Stimulated activated CD8-positive, alpha-beta memory T cell treated with anti-CD3 and anti-CD28 coated beads, Interleukin-15, amount 100 ng/mL, for 48 hours (primary cell): ENCODE measurements at places on chromosomes 4 and X.

GRCh38 chr4:77815636-77816035 is 3.5 kb downstream of the CNOT6L start:
- DNase-seq, result no peak

DNA sequence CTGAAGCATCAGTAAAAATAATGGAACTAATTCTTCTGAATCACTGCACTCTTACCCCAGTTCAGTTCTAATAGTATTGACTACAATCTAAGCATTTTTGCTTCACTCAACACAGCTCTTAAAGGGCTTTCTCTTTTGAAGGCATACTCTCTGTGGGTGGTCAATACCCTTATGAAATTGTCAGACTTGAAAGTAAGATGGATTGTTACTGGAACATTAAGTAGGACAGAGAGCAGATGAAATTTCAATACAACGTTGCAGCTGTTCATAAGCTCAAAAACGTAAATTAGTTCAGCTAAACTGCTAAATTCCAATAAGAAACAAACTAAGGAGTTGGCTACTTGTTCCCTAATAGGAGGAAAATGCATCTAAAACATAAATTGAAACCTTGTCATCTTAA is 352.3 kb upstream of the TENM3 start:
- no peak for DNase-seq

- no peak for DNase-seq
Observed at GRCh38 chr4:7904952-7905915, 34.4 kb downstream of the AFAP1 start.

DNA sequence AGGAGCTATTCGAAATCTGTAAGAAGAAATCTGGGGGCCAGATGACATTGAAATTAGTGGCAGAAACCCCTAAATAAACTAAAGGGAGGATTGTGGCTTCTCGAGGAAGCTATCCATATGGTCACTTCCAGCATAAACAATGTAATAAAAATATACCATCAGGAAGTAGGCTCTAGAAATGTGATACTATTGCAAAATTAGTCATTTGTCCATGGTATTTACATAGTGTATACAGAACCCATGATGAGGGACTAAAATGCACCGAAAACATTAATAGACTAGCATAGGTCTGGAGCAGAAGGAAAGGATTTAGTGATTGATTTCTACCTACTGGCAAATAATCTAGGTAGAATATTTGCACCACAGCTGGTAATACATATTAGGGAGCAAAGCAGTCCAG is 1344.0 kb downstream of the FSTL5 start:
- DNase-seq, result no peak

GRCh38 chr4:6282314-6282771 is 12.7 kb downstream of the WFS1 start:
- no peak for DNase-seq

DNA sequence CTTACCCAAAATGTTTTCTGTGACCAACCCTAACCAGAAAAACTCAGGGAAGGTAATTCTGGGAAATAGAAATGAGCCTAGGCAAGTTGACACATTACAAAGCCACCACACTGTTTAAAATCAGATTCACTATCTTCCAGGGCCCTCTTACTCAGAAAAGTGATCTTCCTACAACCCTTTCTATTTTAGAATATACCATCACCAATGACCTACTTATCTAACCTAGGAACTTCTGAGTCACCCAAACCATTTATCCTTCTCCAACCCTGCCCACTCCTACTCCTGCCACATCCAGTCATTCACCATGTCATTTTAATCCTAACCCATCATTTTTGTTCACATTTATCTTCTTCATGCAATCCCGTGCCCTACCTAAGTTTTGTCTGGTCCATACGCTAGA is 89.9 kb downstream of the FTHL17 start:
- DNase-seq, result no peak

DNA sequence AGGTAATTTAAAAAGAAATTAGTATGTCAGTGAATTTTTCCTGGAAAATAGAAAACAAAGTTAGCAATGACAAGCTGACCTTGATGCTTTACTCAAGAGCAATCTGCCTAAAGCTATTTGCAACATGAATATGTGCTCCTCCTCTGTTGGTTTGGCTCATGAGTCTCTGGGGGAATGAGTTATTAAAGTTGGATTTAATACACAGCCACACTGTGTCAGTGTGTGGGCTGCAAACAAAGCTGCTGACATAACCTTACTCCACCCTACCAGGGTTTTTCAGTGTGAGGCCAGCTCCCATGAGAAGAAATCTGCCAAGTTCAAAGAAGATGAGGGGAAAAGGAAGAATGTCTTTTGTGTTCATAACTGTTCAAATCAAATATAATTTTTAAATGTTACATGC is 280.5 kb downstream of the TLL1 start:
- DNase-seq, result no peak

DNA sequence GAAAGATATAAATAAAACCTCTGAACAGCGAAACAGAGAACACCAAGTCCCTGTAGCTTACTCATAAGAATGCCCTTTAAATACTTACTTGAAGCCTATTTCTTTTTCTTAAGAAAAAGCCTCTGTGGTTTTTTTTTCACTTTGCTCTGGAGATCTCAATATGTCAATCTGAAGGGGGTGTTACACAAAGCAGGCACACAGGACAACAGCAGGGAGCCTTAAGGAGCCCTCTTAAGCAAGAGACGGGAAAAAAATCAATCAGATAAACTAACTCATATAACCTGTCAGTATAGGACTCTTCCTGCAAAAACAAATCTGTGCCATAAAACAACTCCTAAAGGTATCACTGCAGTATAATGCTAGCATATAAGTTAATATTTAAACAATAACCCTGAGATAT is 611.1 kb upstream of the ATOH1 start:
- DNase-seq, result no peak

DNA sequence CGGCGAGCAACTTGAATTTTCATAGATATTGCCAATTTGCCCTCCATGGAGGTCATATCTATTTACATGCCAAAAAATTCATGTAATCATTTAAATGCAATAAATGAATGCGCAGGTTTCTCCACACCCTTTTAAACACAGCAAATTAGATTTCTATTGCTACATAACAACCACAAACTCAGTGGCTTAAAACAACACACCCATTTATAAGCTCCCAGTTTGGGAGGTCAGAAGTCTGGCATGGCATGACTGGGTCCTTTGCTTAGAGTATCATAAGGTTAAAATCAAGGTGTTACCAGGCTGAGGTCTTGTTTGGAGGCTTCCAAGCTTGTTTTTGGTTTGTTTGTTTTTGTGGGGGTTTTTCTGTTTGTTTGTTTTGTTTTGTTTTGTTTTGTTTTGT is 49.9 kb upstream of the NYX start:
- DNase-seq, result no peak

DNA sequence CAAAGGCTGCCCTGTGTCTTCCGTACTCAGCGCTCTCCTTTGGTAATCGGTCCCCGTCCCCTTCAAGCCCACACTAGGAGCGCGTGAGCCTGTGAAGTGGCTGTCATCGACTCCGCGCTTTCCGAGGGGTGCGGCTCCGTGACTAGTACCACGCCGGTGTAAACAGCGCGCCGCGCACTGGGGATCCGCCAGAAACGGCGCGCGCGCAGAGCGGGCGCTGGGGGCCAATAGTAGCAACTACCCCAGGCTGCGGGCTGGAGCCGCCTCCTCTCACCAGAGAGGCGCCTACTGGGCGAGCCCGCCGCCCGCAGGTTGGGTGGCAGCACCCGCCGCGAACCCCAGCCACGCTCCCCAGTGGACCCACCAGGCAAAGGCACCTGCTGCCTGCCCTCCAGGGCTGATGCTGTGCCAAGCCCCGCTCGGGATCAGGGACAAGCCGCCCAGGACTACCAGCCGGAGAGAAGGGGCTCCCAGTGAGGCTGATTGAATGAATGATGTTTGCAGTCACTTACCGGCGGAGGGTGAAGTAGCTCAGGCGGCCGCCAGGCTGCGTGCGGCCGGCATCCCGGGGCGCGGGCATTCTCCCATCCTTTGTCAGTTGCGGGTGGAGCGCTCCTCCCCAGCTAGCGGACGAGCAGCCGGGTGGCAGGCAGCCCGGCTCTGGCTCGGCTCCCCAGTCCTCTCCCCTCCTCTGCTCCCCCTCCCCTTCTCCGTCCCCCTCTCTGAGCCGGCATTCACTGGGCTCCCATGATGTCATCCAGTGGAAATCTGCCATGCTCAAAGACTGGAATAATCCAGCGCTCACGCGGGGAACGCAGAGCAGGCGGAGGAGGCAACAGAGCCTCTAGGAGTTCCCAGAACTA is 370.3 kb upstream of the SMIM31 start:
- DNase-seq, result no peak

DNA sequence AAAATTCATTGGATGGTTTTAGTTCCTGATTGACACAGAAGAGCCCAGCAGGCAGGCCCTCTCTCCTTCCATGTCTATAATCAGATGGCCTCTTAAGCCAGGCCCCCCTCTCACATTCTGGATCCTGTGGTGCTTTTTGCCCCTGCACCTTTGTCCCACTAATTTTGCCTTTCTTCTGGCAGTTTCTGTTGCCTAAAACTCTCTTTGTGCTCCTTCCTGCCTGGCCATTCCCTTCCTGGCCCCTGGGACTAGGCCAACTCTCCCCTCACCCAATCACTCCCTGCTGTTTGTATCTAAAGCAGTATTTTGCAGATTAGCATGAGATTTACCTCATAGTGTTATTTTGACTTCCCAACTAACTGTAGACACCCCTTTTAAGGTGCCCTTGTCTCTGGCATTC is 42.7 kb upstream of the DDX3X start:
- no peak for DNase-seq

DNA sequence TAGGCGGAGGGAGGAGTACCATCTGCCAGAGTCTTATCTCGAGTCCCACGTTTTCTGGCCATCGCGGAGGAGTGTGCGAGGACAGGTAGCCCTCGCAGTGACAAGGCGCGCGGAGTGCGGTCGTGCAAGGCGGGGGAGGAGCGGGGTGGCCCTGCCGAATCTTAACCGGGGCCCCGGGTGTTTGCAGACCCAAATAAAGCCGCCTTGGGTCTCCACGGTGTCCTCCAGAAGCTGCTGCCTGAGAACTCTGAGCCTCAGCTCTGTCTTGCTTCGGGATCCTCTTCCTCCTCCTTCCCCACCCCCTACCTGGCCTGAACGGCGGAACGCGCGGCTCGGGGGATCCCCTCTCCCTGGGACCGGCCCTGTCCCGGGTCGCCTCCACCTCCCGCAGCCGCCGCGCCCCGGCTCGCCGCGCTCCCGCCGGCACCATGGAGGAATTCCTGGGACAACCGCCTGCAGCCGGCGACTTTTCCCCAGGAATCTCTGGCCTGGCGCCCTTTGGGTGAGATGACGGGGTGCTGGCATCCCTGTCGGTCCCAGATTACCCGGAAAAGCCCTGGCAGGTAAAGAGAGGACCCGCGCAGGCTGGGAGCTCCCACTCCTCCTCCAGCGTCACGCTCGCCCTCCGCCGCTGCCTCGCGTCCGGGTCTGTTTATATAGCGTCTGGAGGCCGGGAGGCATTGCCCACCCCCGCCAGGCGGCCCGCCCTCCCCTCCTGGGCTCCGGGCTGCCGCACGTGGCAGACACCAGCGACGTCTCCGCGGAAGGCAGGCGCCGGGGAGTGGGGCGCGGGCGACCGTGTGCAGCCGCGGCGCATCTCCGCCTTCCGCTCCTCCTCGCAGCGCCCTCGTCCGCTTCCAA is at the start of gene GALNTL6:
TSS of gene GALNTL6 (plus strand) at position 740 of the 861 bp plus-strand sequence.
- DNase-seq, result no peak

- DNase-seq, result no peak
Observed at GRCh38 chr4:173500841-173501591, 29.0 kb downstream of the HAND2 start.

DNA sequence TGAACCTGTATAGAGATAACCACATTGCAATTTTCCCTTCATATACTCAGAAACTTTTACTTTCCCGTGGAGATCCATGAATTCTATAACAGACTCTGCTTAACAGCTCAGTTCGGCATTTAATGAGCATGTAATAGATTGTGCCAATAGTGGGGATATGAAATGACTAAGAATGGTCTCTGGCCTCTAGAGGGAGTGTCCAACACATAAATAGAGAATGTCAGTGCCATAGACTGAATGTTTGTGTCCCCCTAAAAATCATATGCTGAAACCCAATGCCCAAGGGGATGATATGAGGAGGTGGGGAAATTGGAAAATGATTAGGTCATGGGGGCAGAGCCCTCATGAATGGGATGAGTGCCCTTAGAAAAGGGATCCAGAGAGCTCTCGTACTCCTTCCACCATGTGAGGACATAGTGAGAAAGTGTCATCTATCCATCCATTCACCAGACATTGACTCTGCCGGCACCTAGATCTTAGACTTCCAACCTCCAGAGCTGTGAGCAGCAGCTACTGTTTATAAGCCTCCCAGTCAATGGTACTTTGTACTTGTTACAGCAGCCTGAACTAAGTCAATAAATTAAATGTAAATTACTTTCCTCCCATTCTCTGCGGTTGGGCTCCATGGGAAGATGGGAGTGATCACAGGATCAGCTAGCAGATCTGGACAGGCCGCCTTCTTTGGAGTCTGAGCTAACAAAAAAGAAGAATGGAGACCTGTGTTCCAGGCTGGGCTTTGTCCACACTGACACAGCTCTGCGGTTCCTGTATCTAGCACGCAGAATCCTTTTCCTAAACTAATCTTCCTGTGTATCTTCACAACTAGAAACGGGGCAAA is 28.1 kb upstream of the HPSE start:
- DNase-seq, result no peak

DNA sequence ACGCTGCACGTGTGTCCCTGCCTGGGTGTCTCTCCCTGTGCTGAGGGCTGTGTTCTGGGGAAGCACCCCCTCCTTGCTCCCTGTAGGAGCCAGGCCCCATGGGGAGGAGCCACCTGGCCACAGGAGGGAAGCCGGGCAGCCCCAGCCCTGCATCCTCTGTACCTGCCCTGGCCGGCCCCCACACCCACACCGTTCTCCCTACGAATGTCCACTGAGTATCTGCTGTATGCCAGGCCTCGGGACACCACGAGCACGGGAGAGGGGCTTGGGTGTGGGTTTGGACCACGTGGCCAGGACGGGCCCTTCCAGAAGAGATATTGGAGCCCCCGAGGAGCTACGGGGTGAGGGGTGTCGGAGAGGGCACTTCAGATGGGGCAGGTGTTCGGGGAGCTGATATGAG is 6.3 kb downstream of the FGFRL1 start:
- no peak for DNase-seq

- no peak for DNase-seq
Observed at GRCh38 chr4:76078033-76078613, 3.6 kb downstream of the ART3 start.

- DNase-seq, result no peak
Observed at GRCh38 chr4:103032574-103032973, 13.1 kb upstream of the SLC9B1 start.

DNA sequence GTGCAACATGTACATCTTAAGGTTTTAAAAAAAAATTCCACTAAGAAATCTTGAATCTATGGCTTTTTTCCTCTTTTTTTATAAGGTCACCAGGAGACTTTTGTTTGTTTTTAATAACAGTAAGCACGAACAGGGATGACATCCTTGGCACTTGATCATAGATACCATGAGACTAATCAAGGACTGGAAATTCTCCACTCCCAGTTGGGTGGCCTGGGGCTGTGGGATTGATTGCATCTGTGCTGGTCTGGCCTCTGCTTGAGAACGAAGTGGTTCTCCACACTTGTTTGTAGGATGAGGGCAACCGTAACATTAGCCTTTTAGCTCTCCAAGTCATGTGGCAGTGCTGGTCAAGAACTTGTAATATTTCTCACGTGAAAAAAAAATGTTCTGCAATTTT is 35.4 kb downstream of the SNX25 start:
- DNase-seq, result no peak

GRCh38 chr4:14659286-14659685 is 343.0 kb upstream of the CPEB2 start:
- DNase-seq, result no peak

GRCh38 chrX:132631579-132632232 is 142.9 kb upstream of the MBNL3 start:
- no peak for DNase-seq
